ENCODE measurements at places on chromosomes 4 and X.
A peak's percentile ranks its signal among the peaks of the same experiment; 100 is the strongest.

DNA sequence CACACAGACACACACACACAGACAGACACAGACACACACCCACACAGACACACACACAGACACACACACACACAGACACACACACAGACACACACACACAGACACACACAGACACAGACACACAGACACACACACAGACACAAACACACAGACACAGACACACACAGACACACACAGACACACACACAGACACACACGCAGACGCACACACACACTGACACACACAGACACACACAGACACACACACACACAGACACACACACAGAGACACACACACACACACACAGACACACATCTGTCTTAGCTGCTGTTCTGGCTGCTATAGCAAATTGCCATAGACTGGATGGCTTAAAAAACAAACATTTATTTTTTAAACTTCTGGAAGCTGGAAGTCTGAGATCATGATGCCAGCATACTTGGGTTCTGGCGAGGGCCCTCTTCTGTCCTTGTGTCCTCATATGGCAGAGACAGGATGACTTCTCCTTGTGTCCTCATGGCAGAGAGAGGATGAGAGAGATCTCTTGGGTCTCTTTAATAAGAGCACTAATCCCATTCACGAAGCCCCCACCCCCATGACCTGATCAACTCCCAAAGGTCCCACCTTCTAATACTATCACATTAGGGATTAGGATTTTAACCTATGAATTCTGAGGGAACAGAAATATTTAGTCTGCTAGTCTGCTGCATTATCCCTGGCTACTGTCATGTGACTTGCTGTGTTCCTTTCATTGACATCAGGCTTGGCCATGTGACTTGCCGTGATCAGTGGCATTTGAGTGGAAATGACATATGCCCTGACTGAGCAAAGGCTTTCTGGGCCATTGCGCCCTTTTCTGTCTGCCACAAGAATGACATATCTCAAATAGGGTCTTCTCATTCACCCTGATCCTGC, 32.7 kb upstream of the RASGEF1B start:
- DNase-seq, result no peak

GRCh38 chrX:129262912-129263311, 260.4 kb downstream of the SMARCA1 start:
- DNase-seq, result no peak

GRCh38 chrX:74925225-74926088, at the start of gene NEXMIF:
TSS of gene NEXMIF (minus strand) at chrX:74925452.
- no peak for DNase-seq

DNA sequence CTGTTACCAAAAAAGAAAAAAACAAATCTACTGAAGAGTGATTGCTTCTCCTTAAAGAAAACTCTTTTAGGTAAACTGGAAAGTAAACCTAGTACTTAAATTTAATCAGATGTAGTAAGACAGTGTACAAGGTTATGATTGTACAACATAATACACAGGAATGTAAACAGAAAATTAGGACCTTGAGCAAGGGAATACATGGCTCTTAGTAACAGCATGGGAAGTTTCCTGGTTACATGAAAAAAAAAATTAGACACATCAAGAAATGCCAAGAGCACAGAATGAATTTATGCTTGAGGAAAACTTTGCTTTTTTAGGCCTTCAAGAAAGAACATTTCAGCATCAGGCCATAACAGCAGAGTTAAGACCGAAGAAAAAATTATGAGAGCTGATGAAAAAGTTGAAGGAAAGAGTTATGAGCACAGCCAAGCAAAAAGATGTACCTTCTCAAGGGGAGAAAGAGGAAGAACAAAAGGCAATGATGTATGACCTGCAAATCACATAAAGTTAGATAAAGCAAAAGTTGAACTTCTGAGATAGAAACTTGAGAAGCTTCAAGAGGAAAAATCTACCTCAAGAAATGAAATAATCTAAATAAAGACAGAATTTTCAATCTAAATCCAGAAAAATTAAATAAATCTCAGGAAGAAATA, 311.6 kb downstream of the GALNTL6 start:
- DNase-seq, result no peak

GRCh38 chr4:95742872-95743271, 97.0 kb upstream of the PDHA2 start:
- no peak for DNase-seq

- DNase-seq, result no peak
Measured at GRCh38 chr4:6189511-6189910, 10.8 kb downstream of the JAKMIP1 start.

- peak; percentile 5 for DNase-seq
Measured at GRCh38 chrX:56766554-56767347, 37.7 kb downstream of the NBDY start.

GRCh38 chr4:78601013-78601412, 49.4 kb downstream of the ANXA3 start:
- no peak for DNase-seq

GRCh38 chr4:83851261-83852084, 315.6 kb downstream of the GPAT3 start:
- no peak for DNase-seq

- no peak for DNase-seq
Measured at GRCh38 chr4:25552580-25553271, 102.9 kb upstream of the SLC34A2 start.

GRCh38 chrX:11334165-11334564, 41.0 kb downstream of the AMELX start:
- DNase-seq, result no peak

DNA sequence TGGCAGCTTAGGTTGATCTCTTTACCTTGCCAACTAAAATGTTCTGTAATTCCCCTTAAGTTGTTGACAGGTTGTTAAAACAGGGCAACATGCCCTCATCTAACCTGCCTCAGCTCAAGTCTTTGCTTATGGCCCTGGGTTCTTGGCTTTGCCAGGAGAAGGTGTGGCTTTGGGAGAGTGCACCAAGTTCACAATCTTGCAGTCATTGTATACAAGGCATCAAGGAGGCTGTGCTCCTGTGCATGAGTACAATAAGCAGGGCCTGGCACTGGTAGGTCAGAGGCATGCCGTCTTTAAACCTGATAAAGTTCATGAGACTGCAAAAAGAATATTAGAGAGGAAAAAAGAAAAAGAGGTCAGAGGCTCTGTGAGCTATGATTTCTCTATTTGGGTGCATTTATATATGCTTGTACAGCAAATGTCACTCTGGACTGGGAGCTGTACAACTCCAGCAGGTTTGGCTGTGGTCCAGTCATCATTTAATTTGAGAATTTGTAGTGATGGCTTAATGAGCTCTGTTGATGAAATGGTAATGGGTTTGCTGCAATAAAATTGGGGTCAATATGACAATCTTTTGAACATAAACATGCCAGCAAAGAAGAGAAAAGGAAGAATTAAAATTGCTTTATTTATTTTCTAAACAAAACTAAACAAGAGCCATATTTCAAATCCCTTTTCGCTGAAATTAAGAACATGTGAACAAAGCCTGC, 30.3 kb downstream of the AREG start:
- no peak for DNase-seq

DNA sequence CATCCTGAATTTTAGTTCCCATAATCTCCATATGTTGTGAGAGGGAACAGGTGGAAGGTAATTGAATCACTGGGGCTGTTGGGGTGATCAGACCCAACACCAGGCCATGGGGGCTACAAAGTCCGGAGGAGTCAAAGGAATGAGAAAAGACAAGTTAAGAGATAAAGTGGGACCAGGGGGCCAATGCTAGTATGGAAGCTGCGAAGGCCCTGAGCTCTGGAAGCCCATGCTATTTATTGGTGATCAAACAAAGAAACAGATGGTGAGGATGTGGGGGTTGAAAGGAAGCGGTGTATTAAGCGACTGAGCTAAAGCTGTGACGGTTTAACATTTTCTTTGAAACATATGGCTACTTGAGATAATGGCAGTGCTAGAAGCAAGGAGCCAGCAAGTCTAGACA, 132.8 kb downstream of the PDGFC start:
- no peak for DNase-seq

Data from activated gamma-delta T cell treated with Interleukin-2 at 50 U/mL for 16 hours (primary cell).